Kidney epithelial cell (primary cell): ENCODE measurements at places on chromosomes 5 and 9. TPM values are rescaled to one million over a fixed set of nuclear protein-coding genes. Genes with fewer than 3 reads are reported as not detected.

Gene OR1N2
- not detected in 2 replicates for total RNA-seq

Gene ARL10
- total RNA-seq: 8.8 and 18.5 TPM in 2 replicates

Gene SH3RF2
- 10.3 and 21.7 TPM in 2 replicates for total RNA-seq

Gene ENG
- 3.4 and 6.3 TPM in 2 replicates for total RNA-seq

Gene CYSRT1
- total RNA-seq: 2.1 and 3.8 TPM in 2 replicates

Gene PCSK1
- not detected in 2 replicates for total RNA-seq

Gene CRHBP
- not detected in 2 replicates for total RNA-seq

Gene ANKRD31
- 0.07 and 0.21 TPM in 2 replicates for total RNA-seq

Gene BRINP1
- total RNA-seq: 0.29 and 0.82 TPM in 2 replicates

Gene AGXT2
- not detected in 2 replicates for total RNA-seq

Gene PCDHA13
- total RNA-seq: 0.21 TPM in 1 of 2 replicates, not detected in the other

Gene CCDC152
- 0.68 and 0.96 TPM in 2 replicates for total RNA-seq

Gene PCDHB10
- total RNA-seq: 1.6 and 3.4 TPM in 2 replicates

Gene WHRN
- 8.1 and 9.2 TPM in 2 replicates for total RNA-seq

Gene ADAMTS12
- total RNA-seq: 3.4 and 4.1 TPM in 2 replicates

Gene OR1J2
- total RNA-seq: not detected in 2 replicates

Gene CDKN2B-AS1
- total RNA-seq: 0.04 and 0.14 TPM in 2 replicates

Gene FAM200C
- 1.9 and 2.8 TPM in 2 replicates for total RNA-seq

Gene OLFM1
- total RNA-seq: 0.96 and 2.1 TPM in 2 replicates

Gene ACTBL2
- total RNA-seq: 1.3 and 1.5 TPM in 2 replicates

Gene PHF24
- 0.07 and 0.58 TPM in 2 replicates for total RNA-seq

Gene KIAA0825
- total RNA-seq: 2.7 and 3.2 TPM in 2 replicates

Gene HSPA5
- 387 and 410 TPM in 2 replicates for total RNA-seq

Gene PCDHB5
- 3.1 and 6.7 TPM in 2 replicates for total RNA-seq

Gene MAP1B
- 136 and 295 TPM in 2 replicates for total RNA-seq

Gene N4BP3
- total RNA-seq: 6.0 and 6.8 TPM in 2 replicates

Gene C8G
- total RNA-seq: not detected in 2 replicates
